ENCODE measurements at places on chromosomes 4 and X.

DNA sequence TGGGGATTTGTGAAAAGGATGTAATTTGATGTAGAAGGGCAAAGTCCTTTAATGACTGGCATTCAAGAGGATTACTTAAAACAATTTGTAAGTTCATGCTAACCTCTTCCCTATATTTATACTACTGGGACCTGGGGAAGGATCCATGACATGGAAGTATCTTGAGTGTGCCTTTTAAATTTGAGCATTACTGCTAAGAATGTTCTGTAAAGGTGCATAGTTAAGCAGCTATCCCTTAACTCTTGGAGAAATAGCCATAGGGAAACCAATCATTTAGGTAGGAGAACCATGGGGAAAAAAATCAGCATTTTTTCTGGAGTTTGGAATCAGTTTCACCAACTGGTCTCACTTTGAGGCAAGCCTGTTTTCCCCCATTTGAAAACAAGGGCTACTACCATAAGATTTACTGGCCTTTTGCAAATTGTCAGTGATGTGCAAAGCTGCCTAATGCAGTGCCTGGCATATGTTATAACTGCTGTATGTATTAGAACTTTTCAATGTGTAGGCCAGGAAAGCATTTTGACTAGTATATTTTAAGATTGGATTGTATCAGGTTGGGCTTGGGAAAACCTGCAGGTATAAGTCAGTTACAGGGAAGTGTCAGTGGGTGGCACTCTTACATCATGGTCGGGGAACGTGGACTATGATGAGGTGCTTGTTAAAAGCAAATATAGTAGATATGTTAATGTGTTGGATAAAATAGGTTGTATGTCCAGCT lies 72.1 kb downstream of the PRSS12 start:
- DNase-seq, result peak; percentile 72

GRCh38 chr4:9758641-9759317 lies 22.7 kb upstream of the DRD5 start:
- no peak for DNase-seq

- DNase-seq, result peak; percentile 57
Measured at GRCh38 chr4:72449705-72450104, 119.3 kb downstream of the ADAMTS3 start.

DNA sequence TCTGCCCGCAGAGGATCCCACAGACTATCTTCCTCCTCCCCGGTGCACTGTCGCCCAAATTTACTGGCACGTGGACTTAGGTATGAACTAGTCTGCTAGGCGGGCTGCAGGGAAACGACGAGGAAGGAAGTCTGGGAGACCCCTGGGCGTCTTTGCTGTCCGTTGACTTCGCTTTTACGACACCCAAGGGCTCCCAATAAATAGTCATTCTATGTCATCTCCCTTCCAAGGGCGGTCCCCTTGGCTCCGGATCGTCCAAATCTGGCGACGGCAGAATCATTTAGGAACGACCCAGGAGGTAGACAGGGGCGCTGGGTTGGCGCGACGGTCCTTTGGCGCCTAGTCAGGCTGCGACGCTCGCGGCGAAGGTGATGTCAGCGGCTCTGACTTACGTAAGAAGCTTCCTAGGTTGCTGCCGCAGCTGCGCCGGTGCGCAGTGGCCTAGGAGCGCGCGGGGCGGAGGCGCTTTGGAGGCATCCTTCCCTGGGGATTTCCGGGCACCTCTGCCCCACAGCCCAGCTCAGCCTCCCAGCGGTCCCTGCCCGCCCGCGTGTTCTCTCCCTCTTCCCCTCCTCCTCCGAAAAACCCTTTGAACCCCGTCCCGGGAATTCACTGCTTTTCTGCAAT lies 2.2 kb downstream of the NHS start:
- DNase-seq, result no peak

GRCh38 chrX:47145395-47146120 lies 537 bp downstream of the RBM10 start:
- DNase-seq, result no peak

- DNase-seq, result peak; percentile 1
Measured at GRCh38 chrX:23513121-23513520, 154.2 kb upstream of the PRDX4 start.

DNA sequence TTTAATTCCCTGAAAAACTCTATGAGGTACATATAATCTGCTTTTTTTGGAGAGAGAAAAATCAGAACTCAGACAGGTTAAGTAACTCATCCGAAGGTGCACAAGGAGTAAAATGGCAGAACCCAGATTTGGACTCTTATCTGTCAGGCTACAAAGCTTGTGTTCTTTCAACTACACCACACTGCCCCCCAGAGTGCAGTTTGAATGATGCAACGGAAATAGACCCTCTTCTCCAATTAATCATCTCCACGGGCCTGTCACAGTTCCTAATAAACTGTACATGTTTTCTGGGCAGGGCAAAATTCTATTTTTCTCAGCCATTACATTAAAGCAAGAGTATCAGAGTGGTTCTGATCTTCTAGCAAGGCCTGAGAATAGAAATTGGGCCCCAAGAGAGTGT lies 35.3 kb upstream of the DCX start:
- peak; percentile 2 for DNase-seq

GRCh38 chr4:181578911-181579310 lies 664.3 kb upstream of the TENM3 start:
- DNase-seq, result no peak

- DNase-seq, result peak; percentile 63
Measured at GRCh38 chr4:182492423-182492822, 249.2 kb downstream of the TENM3 start.

- peak; percentile 12 for DNase-seq
Measured at GRCh38 chr4:186999686-187000085, 276.0 kb upstream of the FAT1 start.
